ENCODE measurements at places on chromosomes 3 and 15. TPM values are rescaled to one million over a fixed set of nuclear protein-coding genes. Genes with fewer than 3 reads are reported as not detected.

GRCh38 chr3:58667704-58668103 is 1.1 kb upstream of the FAM3D start:
- DNase-seq: no peak

DNA sequence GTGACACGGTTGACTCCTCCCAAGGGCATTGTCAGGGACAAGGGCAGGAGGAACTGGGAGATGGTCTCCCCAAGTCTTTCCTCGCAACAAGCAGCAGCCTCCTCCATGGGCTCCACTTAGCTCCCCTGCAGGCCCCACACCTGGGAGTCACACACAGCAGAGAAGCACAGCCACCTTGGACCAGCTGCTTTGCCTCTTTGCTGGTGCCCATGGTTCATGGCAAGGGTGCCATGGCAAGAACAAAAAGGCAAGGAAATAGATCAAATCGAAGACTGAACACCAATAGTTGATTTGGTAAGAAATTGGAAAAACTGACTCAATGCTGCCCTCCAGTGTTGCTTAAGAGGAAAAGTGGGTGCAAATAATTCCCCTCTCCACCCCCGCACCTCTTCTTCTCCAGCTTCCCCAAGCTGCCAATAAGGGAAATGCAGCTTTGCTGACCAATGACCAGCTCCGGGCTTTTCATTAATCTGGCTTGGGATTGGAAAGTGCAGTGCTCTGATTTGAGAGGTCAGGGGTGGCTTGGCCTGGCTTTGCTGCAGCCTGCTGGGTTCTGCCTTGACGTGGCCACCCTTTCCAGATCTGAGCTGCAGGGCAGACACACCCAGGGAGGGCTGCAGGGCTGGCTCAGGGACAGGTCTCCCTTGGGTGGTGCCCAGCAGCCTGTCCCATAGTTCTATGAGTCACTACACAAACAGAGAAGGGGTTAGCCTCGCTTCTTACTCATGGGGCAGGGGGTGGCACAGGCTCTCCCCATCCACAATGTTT is 162.0 kb downstream of the KLF13 start:
- peak; percentile 56 for DNase-seq

- DNase-seq: no peak
Measured at GRCh38 chr3:151916781-151917180, 43.3 kb downstream of the SUCNR1 start.

GRCh38 chr3:94481226-94481898 is 418.5 kb downstream of the NSUN3 start:
- no peak for DNase-seq

GRCh38 chr3:71495708-71496472 is 87.6 kb downstream of the FOXP1 start:
- DNase-seq: no peak

- no peak for DNase-seq
Measured at GRCh38 chr3:56787784-56788256, 13.9 kb downstream of the ARHGEF3 start.

DNA sequence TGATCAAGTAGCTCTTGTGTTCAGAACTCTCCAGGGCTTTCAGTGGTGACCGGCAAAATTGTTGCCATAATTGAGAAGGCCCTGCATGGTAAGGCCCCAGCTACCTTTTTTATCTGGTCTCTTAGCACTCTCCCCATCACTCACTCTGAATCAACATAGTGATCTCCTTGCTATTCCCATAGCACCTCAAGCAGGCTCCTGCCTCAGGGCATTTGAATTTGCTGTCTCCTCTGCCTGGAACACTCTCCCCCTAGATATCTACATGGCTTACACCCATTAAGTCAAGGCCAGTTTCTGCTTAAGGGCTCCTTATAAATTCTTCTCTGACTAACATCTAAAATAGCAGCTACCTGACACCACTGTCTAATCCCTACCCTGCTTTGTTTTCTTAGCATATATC is 3.3 kb upstream of the ARID3B start:
- no peak for DNase-seq

- DNase-seq: no peak
Measured at GRCh38 chr15:43314171-43314570, 16.2 kb downstream of the LCMT2 start.

DNA sequence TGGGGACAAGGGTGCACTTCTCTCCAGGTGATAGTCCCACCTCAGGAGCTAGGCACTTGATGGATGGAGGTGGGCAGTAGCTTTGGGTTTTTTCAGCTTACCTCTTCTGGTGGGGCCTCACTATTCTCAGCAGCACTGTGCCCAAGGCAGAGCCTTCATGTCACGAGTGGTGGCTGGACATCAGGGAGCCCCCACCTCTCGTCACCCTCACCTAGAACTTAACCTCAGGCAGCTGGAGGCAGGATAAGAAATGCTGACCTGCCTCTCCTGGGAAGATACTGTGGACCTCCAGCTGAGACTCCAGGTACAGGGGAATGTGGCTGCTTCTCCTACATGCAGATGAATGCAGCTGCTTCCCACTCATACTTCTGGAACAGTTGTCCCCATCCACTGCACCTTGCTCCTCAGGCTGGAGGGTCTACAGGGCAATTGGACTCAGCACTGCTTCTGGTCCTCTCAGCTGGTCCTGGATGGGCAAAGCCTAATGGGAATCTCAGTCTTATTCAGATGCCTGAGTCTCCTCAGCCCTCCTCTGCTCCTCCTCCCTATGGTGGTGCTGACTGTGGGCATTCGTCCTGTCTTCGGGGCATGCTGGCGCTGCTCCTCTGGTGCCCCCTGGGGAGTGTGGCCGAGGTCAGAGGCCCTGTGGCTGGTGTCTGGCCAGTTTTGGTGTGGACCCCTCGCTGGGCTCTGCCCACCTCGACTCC is 129.9 kb downstream of the KLF13 start:
- DNase-seq: no peak

GRCh38 chr3:131645638-131646037 is 142.9 kb upstream of the MRPL3 start:
- no peak for DNase-seq

DNA sequence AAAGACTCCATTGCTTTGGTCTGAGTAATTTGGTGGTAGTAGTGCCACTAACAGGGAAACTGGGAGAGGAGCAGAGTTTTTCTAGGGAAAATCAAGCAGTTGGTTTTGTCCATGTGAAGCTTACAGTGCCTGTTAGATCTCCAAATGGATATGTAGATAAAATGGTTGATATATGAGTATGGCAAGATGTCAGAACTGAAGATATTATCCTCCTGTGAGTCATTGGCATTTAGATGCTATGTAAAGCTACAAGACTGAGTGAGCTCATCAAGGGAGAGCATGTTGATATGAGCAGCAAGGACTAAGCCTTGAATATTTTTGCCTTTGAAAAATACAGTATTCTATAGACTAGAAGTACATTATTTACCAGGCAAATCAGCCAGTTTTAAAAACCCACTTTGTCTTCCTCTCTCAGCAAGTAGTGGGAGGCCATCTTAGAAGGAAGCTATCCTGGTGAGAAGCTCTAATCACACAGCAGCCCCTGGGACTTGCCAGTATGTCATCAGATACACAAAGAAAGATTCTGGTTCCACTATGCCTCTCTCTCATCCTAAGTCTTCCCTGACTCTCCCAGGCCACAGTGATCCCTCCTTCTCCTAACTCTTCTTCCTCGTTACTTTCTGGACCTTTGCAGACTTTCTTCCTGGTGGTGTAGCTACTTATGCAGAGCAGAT is 77.4 kb upstream of the ANKRD28 start:
- DNase-seq: no peak

GRCh38 chr3:48400824-48401433 is 28.9 kb downstream of the FBXW12 start:
- peak; percentile 29 for DNase-seq

DNA sequence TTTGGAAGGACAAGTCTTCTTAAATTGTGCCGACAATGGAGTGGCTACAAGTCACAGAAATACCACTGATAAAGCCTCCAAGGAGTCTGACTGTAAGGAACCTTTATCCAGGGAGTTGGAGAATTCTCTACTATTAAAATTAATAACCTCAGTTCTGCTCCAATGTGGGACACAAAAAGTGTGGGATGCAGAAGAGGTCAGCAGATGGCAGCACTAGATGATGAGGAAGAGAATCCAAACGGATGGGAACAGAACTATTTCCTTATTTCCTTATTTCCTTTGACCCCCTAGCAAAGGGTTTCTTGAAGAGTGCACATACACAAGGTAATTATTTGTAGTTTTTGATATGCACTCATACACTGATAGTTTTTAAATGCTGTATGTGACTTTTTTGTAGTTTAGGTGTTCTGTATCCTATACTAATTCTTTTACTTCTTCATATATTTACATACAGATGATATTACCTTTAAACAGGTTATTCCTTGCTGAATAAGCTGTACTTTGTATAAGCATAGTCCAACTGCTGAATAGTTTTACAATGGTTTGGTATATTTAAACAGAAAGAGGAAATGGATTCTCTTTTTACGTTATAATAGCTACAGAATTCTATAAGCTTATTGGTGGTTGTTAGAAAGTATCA is 25.6 kb upstream of the NLGN1 start:
- no peak for DNase-seq

DNA sequence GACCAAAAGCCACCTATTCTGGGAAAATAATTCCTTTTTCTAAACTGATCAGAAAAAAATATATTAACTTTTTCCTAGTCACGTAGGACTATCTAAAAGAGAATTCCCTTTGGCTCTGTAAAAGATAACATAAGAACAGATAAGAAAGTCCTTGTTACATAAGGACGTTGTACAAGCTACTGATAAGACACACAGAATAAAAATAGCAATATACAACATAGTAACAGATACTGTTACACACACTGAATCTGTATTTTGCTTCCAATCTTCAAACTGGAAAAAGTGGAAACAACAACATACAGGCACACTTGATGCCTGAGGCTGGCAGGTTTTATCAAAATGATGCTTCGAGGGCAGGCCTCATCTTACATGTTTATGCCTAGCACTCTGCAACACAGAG is 59.8 kb downstream of the SNX4 start:
- no peak for DNase-seq

Gene MELTF
- polyA plus RNA-seq: 5.7 TPM

Gene PSTPIP1
- 2.7 TPM for polyA plus RNA-seq

Gene BCHE
- 66.7 TPM for polyA plus RNA-seq

Gene CFAP100
- 0.94 TPM for polyA plus RNA-seq

Gene ATP6V1A
- 16.7 TPM for polyA plus RNA-seq

Gene CLDN16
- 0.13 TPM for polyA plus RNA-seq

Gene PLS1
- 0.61 TPM for polyA plus RNA-seq

Gene ARHGAP11A
- polyA plus RNA-seq: 14.4 TPM

Gene NMNAT3
- 5.2 TPM for polyA plus RNA-seq

Data from forelimb muscle (tissue), 1 donor.